ENCODE measurements at places on chromosomes 16 and 17.

- H3K27ac ChIP-seq: no peak overlapping the region
- no peak overlapping the region for H3K4me3 ChIP-seq
- DNase-seq: no peak
These were observed 10.6 kb downstream of the SSTR5 start for GRCh38 chr16:1082952-1083675.

DNA sequence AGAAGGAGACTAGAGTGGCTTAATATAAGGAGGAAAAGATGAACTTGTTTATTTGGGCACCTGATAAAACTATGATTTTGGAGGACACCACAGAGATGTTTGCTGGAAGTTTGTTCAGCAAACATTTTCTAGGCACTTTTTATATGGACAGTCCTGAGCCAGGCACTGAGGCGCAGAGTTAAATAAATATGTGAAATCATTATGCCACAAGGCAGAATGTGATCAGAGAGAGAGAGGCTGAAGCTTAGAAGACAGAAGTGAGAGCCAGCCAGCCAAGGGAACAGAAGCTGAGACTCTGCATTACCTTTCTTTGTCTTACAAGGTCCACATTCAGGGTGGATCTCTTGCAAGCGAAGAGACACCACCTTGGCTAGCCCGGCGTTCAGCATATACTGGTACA, 21.4 kb downstream of the GTF3C1 start:
- DNase-seq: no peak
- H3K4me1 ChIP-seq: no peaks in the 10 kb centered on the region
- no peak overlapping the region for H3K27ac ChIP-seq
- H3K4me3 ChIP-seq: no peak overlapping the region
- peaks cover 37% of the 10 kb centered on the region for H3K36me3 ChIP-seq

- H3K36me3 ChIP-seq: peaks cover 15% of the 10 kb centered on the region
These were observed 591 bp downstream of the PSMD7 start for GRCh38 chr16:74297145-74297665.

DNA sequence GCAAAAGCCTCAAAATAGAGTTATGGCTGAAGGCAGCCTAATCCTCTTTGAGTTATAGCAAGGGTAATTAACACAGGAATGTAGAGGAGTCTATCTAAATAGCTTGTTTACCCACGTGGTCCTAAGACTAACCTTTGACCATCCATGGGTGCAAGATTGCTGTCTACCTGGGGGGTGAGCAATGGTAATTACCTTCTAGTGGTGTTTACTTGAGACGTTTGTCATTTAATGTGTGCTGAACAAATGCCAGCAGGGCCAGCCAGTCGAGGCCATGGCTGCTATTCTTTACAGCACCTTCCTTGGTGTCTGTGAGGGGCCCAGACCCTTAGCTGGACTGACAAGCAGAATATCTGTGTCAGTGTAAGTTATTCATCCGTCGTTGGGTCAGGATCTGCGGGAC, 13.9 kb upstream of the PRPSAP1 start:
- no peaks in the 10 kb centered on the region for H3K36me3 ChIP-seq
- no peak for DNase-seq
- no peak overlapping the region for H3K27ac ChIP-seq
- H3K4me1 ChIP-seq: peaks cover 30% of the 10 kb centered on the region
- H3K4me3 ChIP-seq: peak overlapping the region; percentile 22

- H3K4me3 ChIP-seq: no peak overlapping the region
- peaks cover 14% of the 10 kb centered on the region for H3K27me3 ChIP-seq
- no peak overlapping the region for H3K27ac ChIP-seq
- DNase-seq: no peak
- H3K36me3 ChIP-seq: no peaks in the 10 kb centered on the region
These were observed 6.0 kb downstream of the DOC2A start for GRCh38 chr16:30004811-30005242.

DNA sequence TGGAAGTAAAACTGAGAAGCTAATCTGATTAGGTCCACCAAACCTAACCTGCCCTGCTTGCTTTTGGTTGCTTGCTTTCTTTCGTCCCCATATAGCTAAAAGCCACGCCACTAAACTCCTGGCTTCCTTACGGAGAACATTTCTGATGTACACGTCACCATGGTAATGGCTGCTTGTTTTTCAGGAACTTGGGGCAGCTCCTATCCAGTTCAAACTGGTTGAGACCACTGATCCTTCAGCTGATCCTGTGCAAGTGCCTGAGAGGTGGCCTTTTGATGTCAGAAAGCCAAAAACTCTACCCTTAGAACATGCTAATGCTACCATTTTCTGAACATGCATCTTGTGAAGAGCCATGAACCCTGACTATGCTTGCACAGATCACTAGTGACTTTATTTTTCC, 14.4 kb upstream of the DHRS7C start:
- peaks cover 30% of the 10 kb centered on the region for H3K27me3 ChIP-seq
- DNase-seq: no peak
- H3K36me3 ChIP-seq: no peaks in the 10 kb centered on the region

DNA sequence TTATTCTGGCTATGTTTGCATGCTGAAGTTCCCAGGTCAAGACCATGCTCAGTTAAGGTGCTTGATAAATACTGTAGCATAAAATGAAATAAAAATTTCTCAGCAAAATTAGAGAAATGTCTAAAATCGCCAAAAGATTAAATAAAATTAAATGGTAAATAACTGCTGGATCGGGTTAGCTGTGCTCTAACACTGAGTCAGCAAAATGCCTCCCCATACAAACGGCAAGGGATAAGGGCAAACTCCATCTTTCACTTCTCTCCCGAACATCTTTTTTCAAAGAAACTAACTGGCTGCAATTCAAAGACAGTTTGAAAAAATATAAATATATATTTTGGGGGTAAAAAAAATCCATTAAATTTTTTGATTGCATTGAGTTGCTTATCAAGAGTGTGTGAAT, 162.2 kb upstream of the ZFHX3 start:
- H3K27me3 ChIP-seq: peaks cover 8% of the 10 kb centered on the region
- DNase-seq: no peak
- no peak overlapping the region for H3K4me3 ChIP-seq
- no peak overlapping the region for H3K27ac ChIP-seq
- no peaks in the 10 kb centered on the region for H3K36me3 ChIP-seq

DNA sequence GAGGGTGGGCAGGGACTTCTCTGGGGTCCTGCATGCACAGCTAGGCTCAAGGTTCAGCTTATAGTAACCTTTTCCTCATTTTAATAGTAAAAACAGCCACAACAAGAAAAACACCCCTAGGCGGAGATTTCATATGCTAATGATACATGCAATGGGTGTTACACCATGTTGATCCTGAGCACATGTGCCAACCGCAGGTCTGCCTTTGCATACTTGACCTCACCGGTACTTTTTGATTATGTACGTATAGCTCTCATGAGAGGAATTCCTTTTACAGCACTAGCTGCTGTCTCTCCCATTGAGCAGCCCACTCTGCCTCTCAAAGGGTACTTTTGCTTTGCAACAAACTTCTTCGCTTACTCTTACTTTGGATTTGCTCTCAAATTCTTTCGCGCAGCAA, 1.9 kb downstream of the KRTAP4-8 start:
- H3K4me1 ChIP-seq: peaks cover 10% of the 10 kb centered on the region
- H3K27me3 ChIP-seq: no peaks in the 10 kb centered on the region
- H3K27ac ChIP-seq: no peak overlapping the region
- no peak overlapping the region for H3K4me3 ChIP-seq
- no peak for DNase-seq
- peaks cover 5% of the 10 kb centered on the region for H3K36me3 ChIP-seq

DNA sequence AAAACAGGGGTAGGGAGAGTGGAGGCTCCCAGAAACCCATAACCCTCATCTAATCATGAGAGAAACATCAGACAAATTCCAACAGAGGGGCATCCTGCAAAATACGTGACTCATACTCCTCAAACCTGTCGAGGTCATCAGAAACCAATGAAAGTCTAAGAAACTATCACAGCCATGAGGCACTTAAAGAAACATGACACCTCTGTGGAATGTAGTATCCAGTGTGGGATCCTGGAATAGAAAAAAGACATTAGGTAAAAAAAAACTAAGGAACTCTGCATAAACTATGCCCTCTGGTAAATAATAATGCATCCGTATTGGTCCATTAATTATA, 16.4 kb downstream of the CDH5 start:
- no peaks in the 10 kb centered on the region for H3K27me3 ChIP-seq
- DNase-seq: no peak
- peaks cover 5% of the 10 kb centered on the region for H3K36me3 ChIP-seq
- peaks cover 22% of the 10 kb centered on the region for H3K4me1 ChIP-seq

DNA sequence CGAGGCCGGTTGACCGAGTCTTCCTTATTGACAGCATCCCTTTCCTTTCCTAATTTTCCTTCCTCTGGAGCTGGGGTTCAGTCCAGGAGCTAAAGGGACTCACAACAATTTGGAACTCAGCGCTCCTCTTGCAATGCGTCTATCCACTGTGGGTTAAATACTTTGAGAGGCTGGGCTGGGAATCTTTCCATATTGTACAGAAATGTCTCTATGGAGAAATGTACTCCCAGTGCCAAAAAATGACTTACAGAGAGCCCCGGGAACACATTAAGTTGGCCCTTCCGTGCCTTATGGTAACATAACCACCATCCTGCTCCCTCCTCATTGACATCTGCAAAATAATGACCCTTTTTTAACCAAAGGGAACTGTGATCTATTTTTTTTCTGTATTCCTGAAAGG, 192.8 kb downstream of the FTO start:
- H3K36me3 ChIP-seq: peaks cover 8% of the 10 kb centered on the region
- H3K4me1 ChIP-seq: peaks cover 38% of the 10 kb centered on the region
- H3K4me3 ChIP-seq: no peak overlapping the region
- H3K27me3 ChIP-seq: peaks cover 10% of the 10 kb centered on the region

GRCh38 chr16:56121156-56121500, 70.2 kb upstream of the GNAO1 start:
- peaks cover 13% of the 10 kb centered on the region for H3K4me1 ChIP-seq
- no peak overlapping the region for H3K4me3 ChIP-seq
- DNase-seq: no peak
- peaks cover 2% of the 10 kb centered on the region for H3K27me3 ChIP-seq
- no peaks in the 10 kb centered on the region for H3K36me3 ChIP-seq

- H3K27ac ChIP-seq: peak overlapping the region; percentile 50
- no peaks in the 10 kb centered on the region for H3K27me3 ChIP-seq
- H3K4me1 ChIP-seq: no peaks in the 10 kb centered on the region
- H3K36me3 ChIP-seq: no peaks in the 10 kb centered on the region
- no peak overlapping the region for H3K4me3 ChIP-seq
- DNase-seq: no peak
These were observed 39.2 kb downstream of the SLC7A5 start for GRCh38 chr16:87829988-87830672.

- H3K27ac ChIP-seq: no peak overlapping the region
These were observed 59.9 kb upstream of the CDH5 start for GRCh38 chr16:66306366-66307150.

DNA sequence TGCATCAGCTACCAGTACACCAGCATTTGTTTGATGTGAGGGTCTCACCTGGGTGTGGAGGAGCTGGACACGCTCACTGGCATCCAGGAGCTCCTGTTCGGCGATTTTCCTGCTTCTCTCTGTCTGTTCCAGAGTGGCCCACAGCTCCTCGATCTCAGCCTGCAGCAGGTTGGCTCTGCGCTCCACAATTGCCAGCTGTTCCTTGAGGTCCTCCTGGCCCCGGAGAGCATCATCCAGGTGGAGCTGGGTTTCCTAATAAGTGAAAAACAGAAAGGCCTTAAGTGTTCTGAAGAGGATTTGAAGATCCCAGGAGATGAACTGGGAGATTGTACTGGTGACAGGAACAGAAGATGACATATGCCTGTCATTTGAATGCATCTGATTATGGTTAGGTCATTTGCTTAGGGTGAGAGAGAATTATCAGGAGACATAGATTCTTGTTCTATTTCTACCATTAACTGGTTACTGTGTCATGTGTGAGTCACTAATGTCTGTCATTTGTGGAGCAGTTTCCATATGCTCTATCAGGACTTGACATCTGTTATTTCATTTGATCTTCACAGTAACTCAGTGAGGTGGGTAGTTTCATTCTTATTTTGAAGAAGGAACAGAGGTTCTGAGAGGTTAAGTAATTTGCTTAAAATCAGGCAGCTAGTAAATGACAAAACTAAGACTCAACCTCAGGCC, 21.5 kb upstream of the MYH13 start:
- no peaks in the 10 kb centered on the region for H3K4me1 ChIP-seq
- no peak overlapping the region for H3K4me3 ChIP-seq
- H3K27me3 ChIP-seq: peaks cover 20% of the 10 kb centered on the region
- no peak overlapping the region for H3K27ac ChIP-seq
- no peaks in the 10 kb centered on the region for H3K36me3 ChIP-seq

GRCh38 chr17:82599674-82600661, 48.3 kb downstream of the WDR45B start:
- no peak overlapping the region for H3K27ac ChIP-seq
- no peaks in the 10 kb centered on the region for H3K27me3 ChIP-seq
- peaks cover 22% of the 10 kb centered on the region for H3K36me3 ChIP-seq
- DNase-seq: no peak

DNA sequence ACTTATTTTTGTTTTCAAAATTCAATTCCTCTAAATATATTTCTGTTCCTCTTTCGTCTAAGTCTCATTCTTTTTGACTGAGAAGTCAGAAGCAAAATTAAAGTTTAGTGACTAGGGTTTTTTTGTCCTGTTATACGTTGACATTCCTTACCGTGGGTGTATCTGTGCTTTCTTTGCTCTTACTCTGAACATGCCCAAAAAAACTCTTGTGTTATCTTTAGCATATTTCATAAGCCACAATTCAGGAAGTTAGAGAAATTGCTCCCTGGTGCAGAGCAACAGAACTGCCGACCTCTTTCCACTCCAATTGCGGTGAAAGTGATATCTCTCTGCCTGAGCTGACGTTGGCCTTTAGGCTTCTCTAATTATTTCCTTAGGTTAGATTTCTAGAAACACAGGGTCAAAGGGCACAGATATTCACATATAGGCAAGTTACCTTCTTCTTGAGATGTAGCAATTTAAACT, 65.7 kb downstream of the CENPV start:
- no peaks in the 10 kb centered on the region for H3K27me3 ChIP-seq
- H3K4me3 ChIP-seq: no peak overlapping the region
- H3K36me3 ChIP-seq: peaks cover 6% of the 10 kb centered on the region
- peaks cover 36% of the 10 kb centered on the region for H3K4me1 ChIP-seq

DNA sequence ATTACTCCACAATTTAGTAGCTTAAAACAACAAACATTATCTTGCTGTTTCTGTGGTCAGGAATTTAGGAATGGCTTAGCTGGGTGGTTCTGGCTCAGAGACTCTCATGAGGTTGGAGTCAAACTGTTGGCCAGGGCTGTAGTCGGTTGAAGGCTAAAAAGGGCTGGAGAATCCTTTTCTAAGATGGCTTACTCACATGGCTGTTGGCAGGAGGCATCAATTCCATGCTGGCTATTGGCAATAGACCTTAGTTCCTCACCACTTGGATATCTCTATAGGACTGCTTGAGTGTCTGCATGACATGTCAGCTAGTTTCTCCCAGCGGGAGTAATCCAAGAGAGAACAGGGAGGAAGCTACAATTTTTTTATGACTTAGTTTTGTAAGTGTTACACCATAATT, 6.6 kb upstream of the EFCAB13 start:
- H3K36me3 ChIP-seq: no peaks in the 10 kb centered on the region
- H3K27ac ChIP-seq: no peak overlapping the region
- peaks cover 5% of the 10 kb centered on the region for H3K4me1 ChIP-seq
- H3K27me3 ChIP-seq: peaks cover 2% of the 10 kb centered on the region

- no peak overlapping the region for H3K27ac ChIP-seq
- DNase-seq: no peak
- no peak overlapping the region for H3K4me3 ChIP-seq
- peaks cover 22% of the 10 kb centered on the region for H3K4me1 ChIP-seq
- peaks cover 25% of the 10 kb centered on the region for H3K36me3 ChIP-seq
These were observed 5.0 kb downstream of the MFSD11 start for GRCh38 chr17:76742958-76743357.

All from type B pancreatic cell (in vitro differentiated cells).